ENCODE measurements at places on chromosomes 5 and 9.

DNA sequence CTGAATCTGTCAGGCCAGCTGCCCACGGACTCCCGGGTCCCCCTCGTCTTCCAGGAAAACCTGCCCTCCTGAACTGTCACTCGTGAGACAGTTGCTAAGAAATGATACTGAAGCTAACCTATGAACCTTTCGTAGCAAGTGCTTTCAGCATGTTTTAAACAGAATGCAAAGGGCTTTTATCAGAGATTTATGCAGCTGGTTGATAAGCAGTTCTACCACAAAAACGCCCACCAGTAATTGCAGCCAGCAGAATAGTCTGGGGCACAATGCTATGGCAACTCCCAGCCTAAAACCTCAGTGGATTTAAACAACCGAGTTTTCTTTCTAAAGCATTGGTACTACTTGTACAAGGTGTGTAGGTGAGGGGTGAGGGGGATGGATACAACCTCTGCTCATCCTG lies 97.5 kb downstream of the IRX2 start:
- no peak for DNase-seq

- peak; percentile 30 for DNase-seq
Measured at GRCh38 chr5:72245951-72246532, 74.0 kb downstream of the MRPS27 start.

DNA sequence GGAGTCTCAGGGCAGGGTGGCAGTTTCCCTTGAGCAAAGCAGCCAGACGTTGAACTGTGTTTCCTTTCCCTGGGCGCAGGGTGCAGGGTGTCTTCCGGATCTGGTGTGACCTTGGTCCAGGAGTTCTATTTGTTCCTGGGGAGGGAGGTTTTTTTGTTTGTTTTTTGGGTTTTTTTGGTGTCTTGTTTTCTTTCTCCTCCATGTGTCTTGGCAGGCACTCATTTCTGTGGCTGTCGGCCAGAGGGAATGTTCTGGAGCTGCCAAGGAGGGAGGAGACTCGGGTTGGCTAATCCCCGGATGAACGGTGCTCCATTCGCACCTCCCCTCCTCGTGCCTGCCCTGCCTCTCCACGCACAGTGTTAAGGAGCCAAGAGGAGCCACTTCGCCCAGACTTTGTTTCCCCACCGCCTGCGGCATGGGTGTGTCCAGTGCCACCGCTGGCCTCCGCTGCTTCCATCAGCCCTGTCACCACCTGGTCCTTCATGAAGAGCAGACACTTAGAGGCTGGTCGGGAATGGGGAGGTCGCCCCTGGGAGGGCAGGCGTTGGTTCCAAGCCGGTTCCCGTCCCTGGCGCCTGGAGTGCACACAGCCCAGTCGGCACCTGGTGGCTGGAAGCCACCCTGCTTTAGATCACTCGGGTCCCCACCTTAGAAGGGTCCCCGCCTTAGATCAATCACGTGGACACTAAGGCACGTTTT lies 3.5 kb upstream of the PHYHD1 start:
- DNase-seq: no peak

GRCh38 chr9:117677572-117677971 lies 26.6 kb upstream of the TLR4 start:
- no peak for DNase-seq

DNA sequence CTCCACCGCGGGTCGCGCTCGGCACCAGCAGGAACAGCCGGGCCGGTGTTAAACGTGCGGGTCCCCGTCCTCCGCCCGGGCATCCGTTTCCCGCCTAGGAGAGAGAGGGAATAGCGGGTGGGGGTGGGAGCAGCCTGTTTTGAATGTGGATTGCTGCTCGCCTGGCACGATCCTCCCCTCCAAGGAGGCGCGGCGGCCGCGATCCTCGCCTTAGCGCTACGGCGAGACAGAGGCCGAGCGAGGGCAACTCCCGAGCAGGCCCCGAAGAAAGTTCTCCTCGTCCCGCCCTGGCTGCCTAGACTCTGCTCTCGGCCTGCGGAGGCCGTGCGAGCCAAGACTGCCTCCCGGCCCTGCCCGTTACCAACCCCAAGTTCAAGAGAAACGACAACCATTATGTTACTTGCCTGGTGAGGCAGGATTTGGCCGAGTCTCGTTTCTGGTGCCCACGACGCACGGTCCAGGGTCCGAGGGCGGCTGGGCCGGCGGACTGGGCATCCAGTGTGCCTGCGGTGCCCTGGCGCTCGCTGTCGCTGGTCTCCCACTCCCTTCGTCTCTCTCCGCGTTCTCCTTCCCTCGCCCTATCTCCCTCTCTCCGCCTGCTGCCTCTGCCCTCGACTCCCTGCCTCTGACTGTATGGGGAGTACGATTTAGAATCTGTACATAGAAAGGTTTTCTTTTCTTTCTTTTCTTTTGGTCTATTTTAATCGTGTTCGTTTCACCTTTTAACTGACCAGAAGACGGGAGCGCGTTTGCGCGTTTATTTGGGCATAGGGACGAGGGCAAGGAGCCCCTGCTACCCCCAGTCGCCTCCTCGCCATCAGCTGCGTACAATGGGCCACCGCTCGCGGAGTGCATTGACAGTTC lies 724 bp downstream of the NR2F1-AS1 start:
- DNase-seq: peak; percentile 66

DNA sequence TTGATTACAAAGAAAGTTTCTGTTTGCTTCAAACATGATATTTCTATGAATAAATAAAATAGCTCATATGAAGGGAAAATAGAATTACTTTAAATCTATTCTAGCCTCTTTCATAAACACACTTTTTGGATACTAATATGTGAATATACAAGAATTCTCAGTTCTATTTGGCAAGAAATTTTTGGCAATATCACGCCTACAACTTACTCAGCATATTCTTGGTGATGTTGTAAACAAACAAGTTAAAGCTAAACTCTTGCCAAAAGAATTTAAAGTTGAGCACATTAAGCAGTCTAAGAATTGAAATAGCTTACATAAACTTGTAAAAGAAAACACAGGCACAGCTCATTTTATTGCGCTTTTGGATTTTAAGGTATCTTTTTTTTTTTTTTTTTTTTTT lies 209.8 kb downstream of the CDH12 start:
- no peak for DNase-seq

DNA sequence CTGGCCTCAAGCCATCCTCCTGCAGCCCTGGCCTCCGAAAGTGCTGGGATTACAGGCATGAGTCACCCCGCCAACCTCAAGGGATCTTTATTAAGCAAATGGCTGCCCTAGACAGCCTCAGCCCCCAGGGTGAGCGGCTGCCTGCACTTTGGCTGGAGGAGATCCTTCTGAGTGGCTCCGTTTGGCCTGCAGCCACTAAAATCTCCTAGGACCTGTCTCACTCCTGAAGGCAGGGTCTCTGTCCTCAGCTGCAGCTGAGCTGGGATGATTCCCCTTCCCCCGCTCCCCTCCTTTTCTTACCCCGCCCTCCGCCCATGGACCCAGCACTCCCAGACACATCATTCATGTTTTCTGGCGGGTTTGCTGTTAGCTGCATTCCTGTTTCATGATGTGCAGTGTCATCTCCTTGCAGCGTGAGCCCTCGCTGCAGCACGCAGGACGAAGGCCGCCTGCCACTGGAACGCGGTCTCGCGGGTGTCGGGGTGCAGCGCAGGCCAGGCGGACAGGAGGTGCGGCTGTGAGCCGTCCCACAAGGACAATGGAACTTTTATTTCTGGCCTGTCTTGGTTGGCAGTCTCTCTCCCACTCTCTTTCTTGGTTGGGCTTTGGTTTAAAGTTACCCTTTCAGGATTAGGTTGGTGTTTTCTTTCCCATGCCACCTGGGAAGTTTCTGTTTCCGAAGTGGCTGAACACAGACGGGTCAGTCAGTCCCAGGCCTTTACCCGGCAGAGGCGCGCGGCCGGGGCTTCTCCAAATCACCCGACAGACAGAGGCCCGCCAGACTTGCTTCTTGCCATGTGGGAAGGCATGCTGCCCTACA lies 137.1 kb downstream of the FOXD1 start:
- DNase-seq: peak; percentile 83

- DNase-seq: no peak
Measured at GRCh38 chr5:35158204-35158603, 72.1 kb downstream of the PRLR start.

GRCh38 chr5:157347301-157348048 lies 81.6 kb downstream of the CYFIP2 start:
- no peak for DNase-seq

GRCh38 chr5:180315762-180316212 lies 23.9 kb upstream of the MAPK9 start:
- peak; percentile 42 for DNase-seq

GRCh38 chr9:108017671-108018070 lies 528.1 kb upstream of the KLF4 start:
- no peak for DNase-seq

DNA sequence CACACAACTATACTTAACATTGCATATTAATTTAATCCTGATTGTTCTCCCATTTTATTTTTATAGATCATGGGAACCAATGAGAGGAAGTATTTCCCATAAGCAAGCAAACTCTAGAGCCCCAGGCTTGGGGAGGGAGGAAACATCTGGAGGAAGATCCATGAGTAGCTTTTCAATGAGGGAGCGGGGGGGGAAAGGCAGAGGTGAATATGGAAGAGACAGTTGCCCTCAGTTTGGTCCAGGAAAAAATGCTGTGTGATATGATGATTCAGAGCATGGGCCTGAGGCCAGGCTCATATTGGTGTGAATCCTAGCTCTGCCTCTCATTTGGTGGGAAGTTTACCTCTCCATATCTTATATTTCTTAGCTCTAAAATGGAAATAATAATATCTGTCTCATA lies 42.2 kb upstream of the ALDOB start:
- no peak for DNase-seq

Data from SJSA1 (cell line).